AG09309 (cell line): ENCODE measurements at places on chromosomes 13 and 19.

DNA sequence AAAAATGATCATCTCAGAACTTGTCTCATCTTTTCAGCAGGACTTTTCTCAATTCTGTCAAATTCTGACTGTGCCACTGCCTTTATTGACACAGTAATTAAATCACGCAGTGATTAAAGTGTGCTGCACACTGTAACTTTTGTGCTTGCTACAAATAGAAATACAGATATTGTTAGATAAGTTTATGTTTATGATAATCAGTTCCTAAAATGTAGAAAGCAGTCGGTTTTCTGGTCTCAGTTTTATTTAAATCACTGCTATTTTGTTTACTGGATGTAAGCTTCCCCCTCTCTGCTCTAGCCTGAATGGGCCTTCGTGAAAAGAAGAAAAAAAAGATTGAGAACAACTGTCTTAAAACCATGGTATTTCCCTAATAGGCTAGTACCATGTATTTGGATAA, 258.8 kb upstream of the STARD13 start:
- no peak for DNase-seq

- DNase-seq: no peak
Observed at GRCh38 chr13:75216038-75216437, 265.9 kb downstream of the TBC1D4 start.

DNA sequence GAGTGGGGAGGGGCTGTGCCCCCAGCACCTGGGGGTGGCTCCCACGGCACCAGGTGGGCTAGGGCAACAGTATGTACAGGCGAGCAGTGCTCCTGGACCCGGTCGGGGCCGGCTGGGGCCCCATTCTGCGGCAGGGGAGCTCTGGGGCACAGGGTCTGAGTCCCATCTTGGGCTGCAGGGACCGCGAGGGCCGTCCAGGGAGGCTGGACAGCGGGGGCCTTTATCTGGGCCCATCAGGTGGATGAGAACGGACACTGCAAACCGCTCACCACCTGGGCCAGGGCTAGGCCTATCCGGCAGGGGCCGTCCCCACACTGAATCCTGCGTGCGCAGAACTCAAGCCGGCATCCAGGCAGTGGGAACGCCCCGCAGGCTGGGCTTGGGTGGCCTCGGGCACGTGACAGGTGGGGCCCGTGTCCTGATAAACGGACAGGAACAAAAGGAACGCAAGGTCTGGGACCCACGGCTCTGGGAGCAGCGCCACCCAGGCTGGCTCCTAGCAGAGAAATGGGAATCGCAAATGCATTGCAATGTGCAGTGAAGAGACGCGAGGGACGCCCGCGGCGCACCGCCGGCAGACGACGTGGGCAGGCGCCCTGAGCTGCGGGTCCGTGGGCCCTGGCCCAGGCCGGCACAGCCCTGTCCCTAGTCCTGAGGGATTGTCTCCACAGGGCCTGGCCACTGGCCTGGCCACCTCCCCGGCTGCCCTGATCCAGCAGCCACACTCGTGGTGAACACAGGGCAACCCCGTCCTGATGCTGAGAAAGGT, 29.7 kb downstream of the BTBD2 start:
- no peak for DNase-seq

- no peak for DNase-seq
Observed at GRCh38 chr13:91203430-91203829, 144.1 kb upstream of the MIR17HG start.
